ENCODE measurements at places on chromosomes 6 and 20. TPM values are rescaled to one million over a fixed set of nuclear protein-coding genes. Genes with fewer than 3 reads are reported as not detected.

GRCh38 chr6:42704251-42704936, 18.0 kb downstream of the PRPH2 start:
- no peak for DNase-seq

The CPNE5 gene
- not detected for total RNA-seq

- no peak for DNase-seq
Observed at GRCh38 chr20:31484001-31484400, 8.9 kb downstream of the REM1 start.

- no peak for DNase-seq
Observed at GRCh38 chr20:23856736-23857135, 22.8 kb downstream of the CST5 start.

DNA sequence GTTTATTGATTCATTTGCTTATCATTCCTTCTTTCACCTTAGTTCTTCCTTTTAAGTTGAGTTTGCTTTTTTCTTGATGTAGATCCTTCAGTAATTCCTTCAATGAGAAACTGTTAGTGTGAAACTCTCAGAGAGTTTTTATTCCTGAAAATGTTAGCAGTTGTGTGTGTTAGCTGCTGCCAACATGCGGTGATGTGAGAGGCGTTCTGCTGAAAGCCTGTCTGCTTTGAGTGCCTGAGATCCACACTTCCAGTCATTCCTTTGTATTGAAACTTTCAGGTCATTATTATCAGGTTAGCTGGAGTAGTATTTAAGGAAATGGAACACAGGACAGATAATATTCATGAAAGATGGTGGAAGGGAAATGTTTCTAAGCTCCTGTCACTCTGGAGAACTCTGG, 70.0 kb upstream of the SUPT3H start:
- peak; percentile 38 for DNase-seq

- DNase-seq = peak; percentile 32
Observed at GRCh38 chr6:134065706-134066105, 13.3 kb upstream of the SLC2A12 start.

The SIRPG gene
- not detected for total RNA-seq

DNA sequence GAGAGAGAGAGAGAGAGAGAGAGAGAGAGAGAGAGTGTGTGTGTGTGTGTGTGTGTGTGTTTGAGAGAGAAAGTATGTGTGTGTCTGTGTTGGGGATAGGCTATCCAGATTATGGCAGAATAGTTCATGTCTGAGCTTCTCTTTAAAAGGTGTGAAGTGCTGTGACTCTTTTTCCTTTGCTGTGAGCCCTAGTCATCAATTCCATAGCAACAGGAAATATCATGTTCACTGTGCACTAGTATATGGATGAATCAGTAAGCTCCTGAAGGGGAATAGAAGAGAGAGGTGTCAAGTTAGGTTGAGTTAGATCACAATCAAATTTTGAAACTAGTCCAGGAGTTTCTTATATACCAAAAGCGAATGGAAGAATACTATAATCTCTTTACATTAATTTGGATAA, 318.7 kb downstream of the RFPL4B start:
- peak; percentile 77 for DNase-seq

GRCh38 chr6:125789167-125789566, 1.6 kb upstream of the NCOA7 start:
- no peak for DNase-seq

The COL11A2 gene
- under 0.01 TPM for total RNA-seq

Measured in IMR-90 (cell line).